Pulmonary artery endothelial cell (primary cell): ENCODE measurements at places on chromosomes 3 and 15. TPM values are rescaled to one million over a fixed set of nuclear protein-coding genes. Genes with fewer than 3 reads are reported as not detected.

The MYLK gene
- 14.9 and 24.3 TPM in 2 replicates for total RNA-seq

DNA sequence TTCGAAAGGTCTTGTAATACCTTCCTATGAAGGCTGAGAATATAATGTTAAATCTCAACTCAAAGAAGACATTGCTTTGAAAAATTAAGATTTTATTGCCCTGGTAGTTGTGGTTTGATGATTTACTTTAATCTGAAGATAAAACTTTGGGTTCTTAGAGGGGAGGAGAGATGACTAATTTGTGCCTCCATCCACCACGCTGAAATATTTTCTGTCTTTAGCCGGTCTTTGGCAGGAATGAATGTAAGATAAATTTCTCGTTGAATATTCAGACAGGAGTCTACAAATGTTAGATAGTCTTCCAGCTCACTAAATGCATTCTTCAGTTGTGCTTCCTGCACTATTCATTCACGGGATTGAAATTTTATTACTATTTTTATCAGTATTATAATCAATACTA is 844.3 kb upstream of the NR2F2 start:
- DNase-seq = no peak

The TF gene
- 0.07 and 0.18 TPM in 2 replicates for total RNA-seq

The ALG1L2 gene
- total RNA-seq = not detected in 2 replicates

- DNase-seq = no peak
Observed at GRCh38 chr3:178260887-178261565, 275.2 kb upstream of the KCNMB2 start.

The SLC6A11 gene
- not detected in 2 replicates for total RNA-seq
